ENCODE measurements at places on chromosomes 2 and 18.
A peak's percentile ranks its signal among the peaks of the same experiment; 100 is the strongest.

GRCh38 chr2:148981324-148981723 is 57.2 kb upstream of the LYPD6B start:
- DNase-seq: peak; percentile 16

DNA sequence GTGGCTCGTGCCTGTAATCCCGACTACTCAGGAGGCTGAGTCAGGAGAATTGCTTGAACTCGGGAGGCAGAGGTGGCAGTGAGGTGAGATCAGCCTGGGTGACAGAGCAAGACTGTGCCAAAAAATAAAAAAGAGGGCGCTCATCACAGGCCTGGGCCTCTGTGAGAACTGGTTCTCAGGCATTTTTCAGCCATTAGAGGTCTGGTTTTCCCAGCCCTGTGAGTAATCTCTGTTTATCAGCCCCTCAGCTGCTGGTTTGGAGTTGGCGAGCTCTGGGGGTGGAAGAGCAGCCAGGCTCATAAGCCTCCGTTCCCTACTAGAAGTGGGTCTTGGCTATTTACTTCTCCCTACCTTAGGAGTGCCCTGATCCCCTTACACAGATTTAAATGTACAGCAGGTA is 53.1 kb downstream of the CHRNA1 start:
- peak; percentile 35 for DNase-seq

DNA sequence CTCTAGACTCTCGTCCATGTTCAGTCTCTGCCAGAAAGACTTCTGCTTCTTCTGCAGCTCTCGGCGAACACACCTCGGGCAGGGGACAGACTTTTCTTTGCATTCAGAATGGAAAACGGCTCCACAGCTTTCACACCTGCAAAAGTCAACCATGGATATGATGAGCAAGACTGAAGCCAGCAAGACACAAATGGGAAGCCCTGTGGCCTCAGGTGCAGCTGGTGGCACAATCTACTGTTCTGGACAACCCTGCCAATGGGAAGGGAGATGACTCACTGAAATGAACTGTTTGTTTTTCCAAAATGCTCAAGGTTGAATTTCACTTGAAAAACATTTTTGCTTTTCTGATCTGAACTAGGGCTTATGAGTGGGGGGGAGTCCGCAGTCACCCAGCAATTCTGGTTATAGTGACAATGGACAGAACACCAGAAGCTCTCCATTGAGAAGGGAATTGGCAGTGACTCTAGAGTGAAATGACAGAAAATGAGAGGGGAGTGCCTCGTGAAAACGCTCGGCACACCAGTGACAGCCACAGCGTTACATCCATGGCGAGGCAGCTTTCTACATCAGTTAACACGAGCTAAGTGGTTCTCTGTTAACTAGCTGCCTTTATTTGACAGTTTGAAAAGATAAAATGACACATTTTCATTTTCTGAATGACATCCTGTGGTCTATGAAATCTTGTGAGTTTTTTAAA is 58.8 kb upstream of the FZD5 start:
- peak; percentile 11 for DNase-seq

- peak; percentile 40 for DNase-seq
These were observed 533.4 kb downstream of the ERBB4 start for GRCh38 chr2:212005085-212005671.

GRCh38 chr2:2188344-2188920 is 142.6 kb downstream of the MYT1L start:
- no peak for DNase-seq

DNA sequence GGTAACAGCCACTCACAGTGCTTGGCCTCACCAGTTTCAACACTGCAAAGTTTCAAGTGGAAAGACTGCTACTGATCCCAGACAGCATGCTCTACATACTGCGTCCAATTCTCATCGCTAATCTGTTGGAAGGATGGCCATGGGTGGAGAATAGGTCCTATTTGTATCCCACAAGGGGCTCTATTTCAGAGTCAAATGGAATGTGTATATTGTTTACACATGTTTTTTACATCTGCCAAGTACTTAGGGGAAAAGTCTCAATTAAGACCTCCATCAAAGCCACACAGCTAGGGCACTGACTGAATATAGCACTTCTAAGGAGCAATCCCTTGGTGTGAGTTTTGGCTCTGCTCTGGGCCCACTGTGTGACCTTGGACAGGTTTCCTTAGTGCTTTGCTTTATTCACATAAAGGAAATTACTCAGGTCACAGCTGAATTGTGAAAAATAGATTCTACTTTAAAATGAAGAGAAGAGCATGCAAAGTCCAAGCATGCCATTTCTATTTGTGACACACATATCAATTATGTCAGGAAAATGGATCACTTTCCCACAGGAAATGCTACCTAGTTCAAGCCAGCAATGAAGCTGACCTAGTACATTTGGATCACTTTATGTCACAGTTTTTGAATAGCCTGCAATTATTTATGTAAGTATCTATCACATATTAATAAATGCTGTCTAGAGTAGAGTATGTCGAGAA is 112.9 kb upstream of the STK17B start:
- DNase-seq: peak; percentile 54

- DNase-seq: peak; percentile 58
These were observed 8.6 kb downstream of the ITGA4 start for GRCh38 chr2:181465676-181466375.

DNA sequence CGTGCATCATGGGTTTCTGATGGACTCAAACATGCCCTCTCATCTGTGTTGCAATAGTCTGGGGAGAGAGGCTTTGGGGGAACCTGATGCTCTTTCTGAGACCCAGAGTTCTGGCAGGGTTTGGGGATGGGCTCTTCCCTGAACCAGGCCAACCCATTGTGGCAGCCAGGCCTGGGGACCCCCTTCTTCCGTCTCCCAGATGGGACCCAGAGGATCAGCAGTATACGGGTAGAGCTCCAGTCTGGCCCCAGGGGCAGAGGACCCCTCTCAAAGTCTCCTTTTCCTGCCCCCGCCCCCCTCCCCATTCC is 333.7 kb downstream of the DYSF start:
- DNase-seq: no peak

GRCh38 chr18:44740000-44740399 is 59.3 kb downstream of the SETBP1 start:
- no peak for DNase-seq

GRCh38 chr2:96142217-96143113 is 2.8 kb downstream of the DUSP2 start:
- DNase-seq: no peak

DNA sequence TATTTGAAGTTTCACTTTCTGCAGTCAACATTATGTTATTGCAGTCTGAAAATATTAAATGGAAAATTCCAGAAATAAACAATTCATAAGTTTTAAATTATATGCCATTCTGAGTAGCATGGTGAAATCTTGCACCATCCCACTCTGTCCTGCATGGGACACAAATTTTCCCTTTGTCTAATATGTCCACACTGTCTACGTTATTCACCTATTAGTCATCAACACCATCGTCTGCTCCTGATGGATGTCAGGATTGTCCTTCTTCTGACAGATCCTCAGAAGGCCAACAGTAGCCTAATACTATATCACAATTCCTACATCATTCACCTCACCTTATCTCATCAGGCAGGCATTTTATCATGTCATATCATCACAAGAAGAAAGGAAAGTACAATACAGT is 163.1 kb downstream of the TXNL1 start:
- peak; percentile 36 for DNase-seq

GRCh38 chr2:74017223-74017622 is 32.5 kb downstream of the TET3 start:
- DNase-seq: no peak

DNA sequence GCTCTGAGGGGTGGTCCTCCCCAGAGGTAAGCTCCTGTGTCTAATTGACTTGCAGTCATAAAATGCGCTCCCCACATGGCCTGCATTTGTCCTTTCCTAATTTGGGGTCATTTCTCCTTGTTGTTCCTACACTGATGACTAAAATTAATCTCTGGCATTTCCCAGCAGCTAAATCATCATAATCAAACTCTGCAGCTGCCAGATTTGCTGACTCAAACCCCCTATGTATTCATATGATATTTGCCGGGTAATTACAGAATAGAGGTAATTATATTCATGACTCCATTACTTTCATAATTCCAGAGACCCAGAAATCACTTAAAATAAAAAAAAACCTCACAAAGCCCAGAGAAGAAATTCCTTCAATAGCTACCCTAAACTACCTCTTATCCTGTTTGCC is 331.4 kb upstream of the KLHL29 start:
- no peak for DNase-seq

GRCh38 chr2:203898657-203899056 is 31.1 kb downstream of the CTLA4 start:
- DNase-seq: no peak

- peak; percentile 13 for DNase-seq
These were observed 301.3 kb downstream of the EPHA4 start for GRCh38 chr2:221270806-221271205.

DNA sequence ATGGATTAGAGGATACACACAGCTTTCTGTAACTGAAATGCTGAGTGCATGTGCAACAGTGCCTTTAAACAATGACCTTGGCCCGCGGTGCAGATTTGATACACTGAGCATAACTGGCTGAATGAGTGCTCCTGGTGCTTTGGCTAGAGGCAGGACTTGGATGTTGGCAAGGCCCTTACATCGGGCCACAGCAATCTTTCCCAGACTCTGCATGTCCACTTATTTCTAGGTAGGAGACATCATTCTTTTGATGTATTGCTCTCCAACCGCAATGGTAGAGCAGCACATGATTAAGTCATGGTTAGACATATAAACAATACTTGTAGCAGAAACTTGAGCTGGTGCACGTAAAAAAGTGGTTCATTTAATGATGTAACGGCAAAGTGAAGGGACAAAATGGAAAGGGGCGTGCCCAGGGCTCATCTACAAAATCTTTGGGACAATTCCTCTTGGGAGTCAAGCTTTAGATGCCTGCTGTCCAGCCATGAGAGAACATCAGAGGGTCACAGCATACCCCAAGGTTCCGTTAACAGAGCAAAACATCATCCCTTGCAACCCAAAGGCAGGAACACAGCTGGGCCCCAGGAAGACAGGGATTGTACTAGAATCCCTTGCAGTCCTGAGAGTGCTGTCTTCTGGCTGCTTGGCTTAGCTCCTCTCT is 43.4 kb downstream of the RAB31 start:
- no peak for DNase-seq

GRCh38 chr18:59837586-59837985 is 62.2 kb upstream of the PMAIP1 start:
- DNase-seq: peak; percentile 75

- DNase-seq: no peak
These were observed 58.7 kb downstream of the TMEM18 start for GRCh38 chr2:618422-618990.

DNA sequence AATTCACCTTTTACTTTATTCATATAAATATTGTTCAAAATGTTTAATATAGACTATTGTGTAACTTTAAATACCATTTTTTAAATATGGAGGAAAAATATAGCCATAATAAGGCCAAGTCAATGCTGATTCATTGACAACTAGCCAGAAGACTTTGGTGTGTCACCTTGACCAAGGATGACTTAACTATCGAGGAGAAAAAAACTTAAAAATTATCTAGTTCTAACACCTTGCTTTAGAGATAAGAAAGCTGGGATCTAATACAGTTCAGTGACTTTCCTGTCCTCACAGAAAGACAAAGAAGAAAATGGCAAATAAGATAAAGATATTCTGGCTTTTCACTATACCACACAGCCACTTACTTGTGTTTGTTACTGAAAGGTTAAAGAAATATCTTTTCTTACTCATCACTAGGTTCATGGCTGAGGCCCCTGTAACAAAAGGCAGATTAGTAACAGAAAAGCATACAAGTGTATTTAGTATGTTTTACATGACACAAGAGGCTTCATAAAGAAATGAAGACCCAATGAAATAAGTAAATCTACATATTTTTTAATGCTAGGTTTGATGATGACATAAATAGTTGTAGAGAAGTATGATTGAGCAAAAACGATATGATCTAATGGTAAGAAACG is 65.9 kb upstream of the LRRTM1 start:
- DNase-seq: no peak

GRCh38 chr2:76793647-76794334 is 728.4 kb downstream of the LRRTM4 start:
- DNase-seq: no peak

GRCh38 chr2:152042636-152043615 is 55.9 kb downstream of the CACNB4 start:
- no peak for DNase-seq

GRCh38 chr18:13452871-13453680 is 234.5 kb downstream of the LDLRAD4 start:
- no peak for DNase-seq

DNA sequence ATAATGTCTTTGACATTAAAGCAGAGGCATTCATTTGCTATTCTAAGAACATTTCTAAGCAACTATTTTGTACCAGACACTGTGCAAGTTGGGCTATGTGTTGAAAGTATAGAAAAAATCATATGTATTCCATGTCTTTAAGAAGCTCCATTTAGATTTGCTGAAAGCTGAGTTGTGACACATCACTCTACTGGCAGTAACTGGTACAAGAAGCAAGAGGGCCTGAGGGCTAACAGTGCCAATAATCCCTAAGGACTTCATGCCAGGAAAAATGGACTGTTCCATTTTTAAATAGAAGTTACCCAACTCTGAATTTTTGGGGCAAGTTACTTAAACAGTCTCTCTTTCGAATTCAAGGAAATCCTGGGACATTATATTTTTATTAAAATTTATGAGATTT is 178.7 kb downstream of the SRBD1 start:
- DNase-seq: peak; percentile 43

GRCh38 chr2:37561615-37562569 is 109.5 kb downstream of the CDC42EP3 start:
- DNase-seq: peak; percentile 94

GRCh38 chr2:105678346-105678745 is 66.4 kb upstream of the NCK2 start:
- no peak for DNase-seq

- DNase-seq: no peak
These were observed 110.6 kb downstream of the WDSUB1 start for GRCh38 chr2:159175927-159176326.

GRCh38 chr18:45656194-45656770 is 41.0 kb downstream of the SLC14A2 start:
- DNase-seq: no peak

GRCh38 chr2:238123991-238124470 is 14.4 kb upstream of the KLHL30 start:
- no peak for DNase-seq

GRCh38 chr2:30326497-30326896 is 95.2 kb downstream of the LBH start:
- no peak for DNase-seq

DNA sequence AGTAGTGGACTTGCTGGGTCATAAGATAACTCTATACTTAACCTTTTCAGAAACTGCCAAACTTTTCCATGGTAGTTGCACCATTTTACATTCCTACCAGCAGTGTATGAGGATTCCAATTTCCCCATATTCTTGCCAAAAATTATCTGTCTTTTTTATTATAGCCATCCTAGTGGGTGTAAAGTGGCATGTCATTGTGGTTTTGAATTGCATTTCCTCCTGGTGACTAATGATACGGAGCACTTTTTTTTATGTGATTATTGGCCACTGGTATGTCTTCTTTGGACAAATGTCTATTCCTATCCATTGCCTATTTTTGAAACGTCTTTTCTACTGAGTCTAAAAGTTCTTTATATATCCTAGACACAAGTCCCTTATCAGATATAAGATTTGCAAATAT is 44.3 kb downstream of the CACNB4 start:
- peak; percentile 87 for DNase-seq
